NCI-H1092 treated with DMSO at 0.1 percent for 48 hours (cell line): ENCODE measurements at places on chromosomes 12 and 14.
A peak's percentile ranks its signal among the peaks of the same experiment; 100 is the strongest.

DNA sequence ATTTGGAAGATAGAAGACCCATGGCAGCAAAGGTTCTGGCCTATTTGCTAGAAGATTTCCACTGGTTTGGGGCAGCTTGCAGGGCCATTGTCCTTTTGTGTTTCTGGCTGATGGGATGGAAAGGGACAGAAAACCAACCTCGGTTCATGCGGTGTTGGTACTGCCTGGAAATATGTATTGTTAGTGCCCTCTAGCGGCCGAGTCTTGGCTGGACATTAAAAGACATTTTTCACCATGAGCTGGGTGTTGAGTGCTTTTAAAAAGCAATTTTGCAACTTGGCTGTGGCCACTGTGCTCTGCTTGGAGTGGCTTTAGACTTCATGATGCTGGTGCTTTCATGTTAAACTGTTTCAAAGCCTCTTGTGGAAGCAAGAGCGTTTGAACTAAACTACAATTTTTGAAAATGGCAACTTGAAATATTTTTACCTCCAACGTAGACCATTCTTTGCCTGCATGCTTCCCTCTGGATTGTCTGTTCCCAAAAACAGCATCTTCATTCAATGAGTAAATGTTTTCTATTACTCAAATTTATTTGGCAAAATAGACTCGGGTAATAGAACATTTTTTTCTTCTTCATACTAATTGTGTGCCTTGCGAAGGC lies 102.7 kb upstream of the TBX5 start:
- peak; percentile 45 for DNase-seq

GRCh38 chr14:80468331-80469122 lies 257.2 kb upstream of the DIO2 start:
- DNase-seq: no peak

GRCh38 chr12:9725213-9725870 lies 7.6 kb downstream of the CLECL1 start:
- DNase-seq: no peak

DNA sequence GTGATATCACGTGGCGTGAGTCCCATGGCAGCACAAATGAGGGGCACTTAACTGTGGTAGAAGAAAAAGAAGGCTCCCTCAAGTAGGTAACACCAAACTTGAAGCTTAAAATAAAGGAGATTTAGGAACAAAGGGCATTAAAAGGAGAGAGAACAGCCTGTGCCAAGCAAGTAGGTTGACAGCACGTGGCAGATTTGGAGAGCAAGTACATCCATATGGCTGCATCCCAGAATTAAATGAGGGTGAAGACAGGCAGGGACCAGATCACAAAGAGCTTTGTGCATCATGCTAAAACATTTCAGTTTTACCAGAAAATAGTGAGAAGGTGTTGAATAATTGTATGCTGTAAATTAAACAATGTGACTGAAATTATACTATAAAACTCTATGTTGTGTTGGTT lies 32.8 kb downstream of the KCNMB4 start:
- DNase-seq: no peak

- DNase-seq: no peak
These were observed 78.5 kb downstream of the NOC4L start for GRCh38 chr12:132222808-132223173.

- DNase-seq: no peak
These were observed 80.9 kb downstream of the SYNE2 start for GRCh38 chr14:63933711-63934110.

GRCh38 chr14:60956632-60957031 lies 24.2 kb downstream of the TRMT5 start:
- DNase-seq: no peak

DNA sequence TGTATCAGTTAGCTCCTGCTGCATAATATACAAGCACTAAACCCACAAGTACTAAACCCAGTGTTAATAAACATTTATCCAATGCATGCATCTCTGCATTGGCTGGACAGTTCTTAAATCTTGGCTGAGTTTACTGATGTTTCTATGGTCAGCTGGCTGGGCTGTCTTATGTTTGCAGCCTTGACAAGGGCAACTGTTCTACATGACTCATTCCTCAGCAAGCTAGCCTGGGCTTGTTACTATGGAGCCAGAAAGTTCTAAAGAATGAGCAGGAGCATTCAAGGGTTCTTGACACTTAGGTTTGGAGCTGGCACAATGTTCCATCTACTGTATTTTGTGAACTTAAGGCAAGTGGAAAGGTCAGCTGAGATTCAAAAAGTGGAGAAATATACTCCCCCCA lies 199.1 kb downstream of the GLT1D1 start:
- DNase-seq: no peak

DNA sequence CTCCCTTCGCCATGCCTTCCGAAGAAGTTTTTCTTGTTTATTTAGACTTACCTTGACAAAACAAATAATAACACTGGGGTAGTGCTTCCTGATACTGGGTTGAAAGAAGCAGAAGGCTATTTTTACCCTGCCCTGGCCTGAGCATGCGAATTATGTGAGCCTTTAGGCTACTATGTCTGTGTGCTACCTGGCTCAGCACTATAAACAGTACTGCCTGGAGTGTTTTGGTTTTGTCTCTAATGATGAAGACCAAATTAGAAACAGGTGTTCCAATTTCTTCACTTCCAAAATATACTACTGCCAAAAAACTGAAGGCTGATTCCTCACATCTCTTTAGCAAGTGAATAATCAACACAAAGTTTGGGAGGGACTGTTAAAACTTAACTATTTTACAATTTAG lies 7.6 kb upstream of the OVCH1 start:
- DNase-seq: no peak

DNA sequence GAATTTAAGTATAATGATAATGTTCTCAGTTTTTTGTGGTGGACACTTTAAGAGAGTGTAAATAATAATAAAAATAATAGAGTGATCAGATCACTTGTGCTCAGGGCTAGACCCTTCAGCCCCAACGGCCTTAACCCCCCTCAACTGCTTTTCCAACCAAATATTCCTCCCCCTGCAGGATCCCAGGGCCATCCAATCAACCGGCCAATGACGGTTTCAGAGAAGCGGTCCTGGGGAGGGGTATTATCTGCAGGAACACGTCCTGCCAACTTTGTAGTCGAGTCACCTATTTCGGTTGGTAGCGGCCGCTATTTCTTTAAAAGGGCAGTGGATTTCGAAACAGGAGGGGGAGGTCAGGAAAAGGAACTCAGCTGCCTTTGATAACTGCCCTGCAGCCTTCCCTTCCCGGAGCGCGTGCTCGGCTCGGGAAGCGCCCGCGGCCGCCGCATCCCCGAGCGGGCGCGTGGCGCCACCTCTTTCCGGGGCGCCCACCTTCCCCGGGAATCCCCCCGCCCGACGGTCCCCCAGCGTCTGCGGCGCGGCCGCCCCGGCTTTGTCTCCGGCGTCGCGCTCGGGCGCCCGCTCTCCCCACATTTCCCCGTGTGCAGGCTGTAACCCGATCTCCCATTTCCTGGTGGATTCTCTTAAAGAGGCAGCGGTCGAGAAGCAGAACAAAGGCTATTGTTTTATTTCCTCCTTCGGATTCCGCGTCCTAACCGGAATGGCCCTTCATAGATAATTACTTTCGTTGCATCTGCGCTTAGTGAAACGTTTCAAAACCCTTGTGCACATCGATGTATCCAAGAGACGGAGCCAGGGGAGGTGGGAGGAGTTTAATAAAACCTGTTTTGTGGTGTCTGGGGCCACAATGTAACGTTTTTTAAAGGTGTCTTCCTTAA lies 711 bp upstream of the ETV6 start:
- peak; percentile 90 for DNase-seq

- DNase-seq: no peak
These were observed 45.0 kb downstream of the SYNE3 start for GRCh38 chr14:95471476-95471875.

- no peak for DNase-seq
These were observed 252.4 kb upstream of the TBX3 start for GRCh38 chr12:114936148-114937079.

DNA sequence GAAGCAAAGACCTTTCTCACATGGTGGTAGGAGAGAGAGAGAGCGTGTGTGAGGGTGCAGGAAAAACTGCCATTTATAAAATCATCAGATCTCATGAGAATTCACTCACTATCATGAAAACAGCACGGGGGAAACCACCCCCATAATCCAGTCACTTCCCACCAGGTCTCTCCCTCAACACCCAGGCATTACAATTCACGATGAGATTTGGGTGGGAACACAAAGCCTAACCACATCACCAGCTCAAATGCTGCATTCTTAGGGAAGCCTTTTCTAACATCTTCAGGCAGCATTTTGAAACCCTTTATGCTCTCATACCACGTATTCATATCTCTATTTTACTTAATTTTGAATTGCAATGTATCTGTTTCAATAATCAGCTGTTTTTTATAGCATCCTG lies 165.9 kb downstream of the TMTC3 start:
- DNase-seq: no peak

GRCh38 chr14:98122527-98122926 lies 1149.5 kb downstream of the BCL11B start:
- DNase-seq: no peak

DNA sequence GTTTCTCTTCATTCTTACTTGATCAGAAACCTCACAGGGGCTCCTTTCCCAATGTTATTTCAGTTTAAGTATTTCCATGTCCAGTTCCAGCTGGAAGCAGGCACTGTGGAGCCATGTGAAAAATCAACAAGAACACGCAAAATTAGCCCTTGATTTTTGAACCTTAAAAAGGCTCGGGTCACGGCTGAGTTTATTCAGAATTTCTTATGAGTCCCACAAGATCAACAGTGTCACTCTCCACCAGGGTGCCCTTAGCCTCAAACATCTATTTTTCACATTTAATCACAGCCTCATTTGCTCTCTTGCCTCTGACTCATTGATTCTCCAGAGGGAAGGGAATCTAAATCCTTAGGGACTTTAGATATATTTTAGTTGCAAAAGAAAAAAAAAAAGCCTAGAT lies 157.7 kb upstream of the AVPR1A start:
- no peak for DNase-seq

- peak; percentile 54 for DNase-seq
These were observed 23.0 kb downstream of the VPS37B start for GRCh38 chr12:122872815-122873361.

DNA sequence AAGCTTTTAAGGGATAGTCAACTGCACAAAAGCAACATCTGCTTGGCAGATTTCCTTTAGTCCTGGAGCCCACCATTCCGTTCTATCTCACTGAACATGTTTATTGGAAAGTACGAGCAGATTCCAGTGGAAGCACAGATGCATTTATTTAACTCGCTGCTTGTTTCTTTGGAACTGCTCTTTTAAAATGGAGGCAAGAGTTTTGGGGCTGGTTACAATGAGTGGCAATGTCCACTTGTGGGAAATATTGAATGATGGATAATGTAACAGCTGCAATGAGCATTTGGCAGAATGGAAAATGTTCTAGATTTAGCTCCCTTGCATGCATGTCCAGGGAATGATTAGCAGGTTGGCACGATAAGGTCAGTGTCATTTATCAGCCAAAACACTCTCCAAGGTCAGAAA lies 163.0 kb downstream of the ATP23 start:
- DNase-seq: no peak

- no peak for DNase-seq
These were observed 61.2 kb upstream of the STXBP6 start for GRCh38 chr14:25111061-25111601.

- DNase-seq: no peak
These were observed 268.2 kb downstream of the DPF3 start for GRCh38 chr14:72625689-72626088.

DNA sequence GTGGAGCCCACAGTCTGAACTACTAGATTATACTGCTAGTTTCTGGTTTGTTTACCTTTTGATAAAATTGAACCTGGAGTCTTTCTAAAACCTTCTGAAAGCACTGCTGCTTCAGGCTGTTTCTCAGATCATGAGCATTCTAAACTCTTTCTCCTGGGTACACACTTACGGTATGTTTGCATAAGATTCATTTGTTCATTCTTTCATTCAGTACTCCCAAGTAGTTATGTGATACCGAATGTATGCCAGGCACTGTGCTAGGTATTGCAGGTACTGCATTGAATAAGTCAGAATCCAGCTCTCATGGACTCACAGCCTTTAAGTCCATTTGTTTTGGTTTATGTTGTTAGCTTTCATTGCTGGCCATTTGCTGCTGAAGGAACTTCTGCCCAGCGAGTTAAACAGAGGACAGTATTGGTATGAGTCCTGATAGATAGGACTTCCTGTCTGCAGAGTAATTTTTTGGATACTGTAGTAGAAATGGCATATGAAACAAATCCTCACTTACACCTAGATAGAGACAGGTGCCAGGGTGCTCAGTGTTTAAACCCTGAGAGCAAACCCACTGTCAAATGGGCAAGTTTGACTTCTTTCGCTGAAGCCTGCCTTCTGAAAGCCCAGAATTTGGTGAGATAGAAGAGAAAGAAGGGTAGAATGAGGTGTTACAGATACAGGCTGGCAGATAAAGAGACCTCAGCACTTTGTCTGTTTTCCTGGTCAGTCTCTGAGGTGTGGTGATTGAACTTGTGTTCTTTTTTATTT lies 2.1 kb downstream of the SUSD6 start:
- DNase-seq: no peak

DNA sequence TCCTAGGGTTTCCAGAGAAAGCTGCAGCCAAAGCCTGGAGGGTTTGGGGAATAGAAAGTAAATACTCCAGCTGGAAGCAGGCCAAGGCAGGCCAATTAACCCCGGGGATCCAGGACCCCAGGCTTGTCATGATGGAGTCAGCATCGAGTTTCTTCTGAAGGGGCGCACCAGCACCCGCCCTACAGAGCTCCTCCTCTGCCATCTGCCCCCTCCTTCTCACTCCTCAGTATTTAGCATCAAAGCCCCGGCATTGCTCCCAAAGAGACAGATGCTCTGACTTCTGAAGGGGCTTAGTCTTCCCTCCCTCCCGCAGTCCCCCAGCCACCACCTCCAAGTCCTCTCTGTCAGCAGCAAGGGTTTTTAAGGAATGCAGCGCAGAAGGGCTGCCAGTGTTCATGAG lies 285.1 kb upstream of the NOS1 start:
- DNase-seq: peak; percentile 56

- DNase-seq: no peak
These were observed 166.2 kb downstream of the ADGRD1 start for GRCh38 chr12:131119936-131120335.

GRCh38 chr14:61104358-61104757 lies 123.3 kb downstream of the SLC38A6 start:
- no peak for DNase-seq

- peak; percentile 4 for DNase-seq
These were observed 43.1 kb downstream of the LLPH start for GRCh38 chr12:66087365-66087943.

GRCh38 chr14:105192866-105193731 lies 12.0 kb upstream of the NUDT14 start:
- DNase-seq: no peak

- no peak for DNase-seq
These were observed 74.7 kb downstream of the NIN start for GRCh38 chr14:50756300-50756699.
